ENCODE measurements at places on chromosomes 2 and 18.

GRCh38 chr2:157743051-157743450 lies 114.4 kb upstream of the ACVR1C start:
- DNase-seq = no peak

DNA sequence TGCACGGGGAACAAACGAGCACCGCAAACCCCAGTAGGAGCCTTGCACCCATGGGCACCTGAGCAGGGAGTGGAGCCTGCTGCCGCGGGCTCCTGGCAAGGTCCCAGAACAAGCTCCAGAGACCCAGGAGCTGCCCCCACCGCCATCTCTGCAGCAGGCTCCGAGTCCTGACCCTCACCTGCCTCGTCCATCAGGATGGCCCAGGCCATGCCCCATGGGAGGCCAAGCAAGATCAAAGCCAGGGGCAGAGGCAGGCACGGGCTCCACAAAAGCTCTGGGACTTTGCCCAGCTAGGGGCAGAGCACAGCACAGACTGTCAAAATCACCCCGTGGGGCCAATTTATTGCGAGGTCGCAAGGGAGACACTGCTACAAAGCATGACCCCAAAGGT lies 43.6 kb downstream of the GPC1 start:
- no peak for DNase-seq

GRCh38 chr2:1642066-1642861 lies 102.1 kb downstream of the PXDN start:
- DNase-seq = no peak

DNA sequence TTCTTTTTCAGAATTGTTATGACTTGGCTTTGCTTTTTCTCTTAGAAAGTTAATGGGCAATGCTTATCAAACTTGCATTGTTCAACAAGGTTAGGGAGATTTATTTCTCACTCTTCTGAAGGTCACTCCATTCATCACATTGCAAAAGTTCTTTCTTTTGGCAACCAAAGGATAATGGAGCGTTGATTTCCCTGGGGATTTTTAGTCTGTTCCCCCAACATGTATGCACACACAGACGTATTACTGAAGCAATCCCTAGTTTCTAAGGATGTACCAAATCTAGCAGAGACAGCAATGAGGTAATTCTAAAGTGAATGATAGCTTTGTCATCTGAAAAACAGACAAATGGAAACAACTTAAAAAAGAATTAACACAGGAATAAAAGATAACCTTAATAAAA lies 349.1 kb downstream of the NYAP2 start:
- no peak for DNase-seq

GRCh38 chr2:95232232-95232631 lies 24.9 kb downstream of the ZNF892 start:
- no peak for DNase-seq

- no peak for DNase-seq
These were observed 69.4 kb upstream of the LAPTM4A start for GRCh38 chr2:20120569-20121416.

GRCh38 chr2:19728125-19728524 lies 173.7 kb downstream of the TTC32 start:
- DNase-seq = no peak

DNA sequence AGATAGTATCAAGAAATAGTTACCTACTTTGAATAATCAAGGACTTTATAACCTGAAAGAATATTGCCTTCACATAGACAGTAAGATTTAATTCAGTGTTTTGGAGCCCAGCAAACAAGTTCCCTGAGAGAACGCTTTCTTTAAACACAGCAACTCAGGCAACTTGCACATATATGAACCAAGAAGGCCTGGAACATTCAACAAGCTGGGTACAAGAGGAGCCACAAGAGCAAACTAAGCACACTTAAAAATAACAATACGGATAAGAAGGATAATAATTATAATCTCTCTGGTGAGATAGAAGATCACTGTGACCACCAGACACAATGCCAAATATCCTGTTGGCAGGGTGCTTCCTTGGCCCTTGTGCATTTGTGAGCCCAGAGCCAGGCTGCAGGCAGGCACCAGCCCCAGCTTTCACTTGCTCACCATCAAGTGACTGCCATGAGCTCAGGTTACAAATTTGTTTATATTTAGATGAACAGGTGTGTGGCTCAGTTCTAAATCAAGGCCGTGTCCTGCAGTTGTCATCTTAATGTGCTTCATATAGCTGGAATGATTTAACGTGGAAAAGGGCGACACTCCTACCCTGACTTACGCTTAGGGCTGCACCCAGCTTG lies 446.6 kb downstream of the IRS1 start:
- no peak for DNase-seq

DNA sequence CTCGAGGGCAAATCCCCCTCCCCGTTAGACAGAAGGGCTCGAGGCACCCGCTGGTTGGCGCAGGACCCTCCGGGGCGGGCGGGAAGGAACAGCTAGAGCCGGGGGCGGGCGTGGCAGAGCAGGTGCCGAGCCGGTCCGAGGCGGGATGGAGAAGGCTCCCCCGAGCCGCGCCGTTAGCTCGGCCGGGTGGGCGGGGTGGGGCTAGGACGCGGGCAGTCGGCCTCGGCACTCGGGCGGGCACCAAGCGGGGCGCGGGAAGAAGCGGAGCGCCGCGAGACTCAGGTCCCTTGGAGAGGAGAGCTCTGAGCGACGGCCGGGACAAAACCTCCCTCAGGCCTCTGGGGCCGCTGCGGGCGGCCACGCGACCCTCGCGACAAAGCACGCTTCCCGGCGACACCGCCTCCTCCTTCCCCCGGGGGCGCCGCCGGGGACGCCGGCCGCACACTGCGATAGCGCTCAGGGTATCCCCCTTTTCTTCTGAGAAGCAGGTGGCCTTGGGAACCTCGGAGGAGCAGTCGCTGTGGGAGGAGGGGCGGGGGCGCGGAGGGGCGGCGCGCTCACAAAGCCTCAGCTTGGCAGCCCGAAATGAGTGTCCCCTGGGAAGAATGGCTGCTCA lies 721 bp downstream of the FHOD3 start:
- no peak for DNase-seq

GRCh38 chr2:120881981-120882788 lies 146.5 kb downstream of the GLI2 start:
- DNase-seq = peak; percentile 29

All from tibial nerve (tissue), 4 donors.